ENCODE measurements at places on chromosomes 5 and 9. TPM values are rescaled to one million over a fixed set of nuclear protein-coding genes. Genes with fewer than 3 reads are reported as not detected.

DDX41 gene
- total RNA-seq, result 102 TPM

KLF9 gene
- total RNA-seq, result 0.98 TPM

UBE2QL1 gene
- total RNA-seq, result 0.43 TPM

STARD4 gene
- total RNA-seq, result 47.4 TPM

ANXA1 gene
- 5.7 TPM for total RNA-seq

SPATA31C1 gene
- not detected for total RNA-seq

ZBED3 gene
- 6.6 TPM for total RNA-seq

IL9 gene
- total RNA-seq, result not detected

AJM1 gene
- total RNA-seq, result 0.86 TPM

SPOCK1 gene
- 14.0 TPM for total RNA-seq

TICAM2 gene
- total RNA-seq, result 0.67 TPM

MAML1 gene
- 45.6 TPM for total RNA-seq

CEP72 gene
- total RNA-seq, result 19.6 TPM

GRCh38 chr9:113701774-113702755 lies 174.0 kb upstream of the ZNF618 start:
- H3K27ac ChIP-seq, result no peak overlapping the region
- peaks cover 3% of the 10 kb centered on the region for H3K4me1 ChIP-seq
- no peaks in the 10 kb centered on the region for H3K36me3 ChIP-seq
- no peak for DNase-seq
- H3K27me3 ChIP-seq, result no peaks in the 10 kb centered on the region

GRCh38 chr9:21670374-21670773 lies 132.1 kb upstream of the MTAP start:
- no peaks in the 10 kb centered on the region for H3K27me3 ChIP-seq
- H3K36me3 ChIP-seq, result no peaks in the 10 kb centered on the region
- H3K4me3 ChIP-seq, result no peak overlapping the region
- no peak for DNase-seq
- H3K4me1 ChIP-seq, result no peaks in the 10 kb centered on the region

GRCh38 chr9:112295174-112295573 lies 38.2 kb downstream of the PTBP3 start:
- no peaks in the 10 kb centered on the region for H3K36me3 ChIP-seq
- DNase-seq, result no peak
- no peak overlapping the region for H3K27ac ChIP-seq
- H3K4me3 ChIP-seq, result no peak overlapping the region

- no peak for DNase-seq
- H3K27me3 ChIP-seq, result no peaks in the 10 kb centered on the region
- H3K36me3 ChIP-seq, result no peaks in the 10 kb centered on the region
- no peak overlapping the region for H3K27ac ChIP-seq
These were observed 38.3 kb downstream of the FAM78A start for GRCh38 chr9:131237931-131238401.

DNA sequence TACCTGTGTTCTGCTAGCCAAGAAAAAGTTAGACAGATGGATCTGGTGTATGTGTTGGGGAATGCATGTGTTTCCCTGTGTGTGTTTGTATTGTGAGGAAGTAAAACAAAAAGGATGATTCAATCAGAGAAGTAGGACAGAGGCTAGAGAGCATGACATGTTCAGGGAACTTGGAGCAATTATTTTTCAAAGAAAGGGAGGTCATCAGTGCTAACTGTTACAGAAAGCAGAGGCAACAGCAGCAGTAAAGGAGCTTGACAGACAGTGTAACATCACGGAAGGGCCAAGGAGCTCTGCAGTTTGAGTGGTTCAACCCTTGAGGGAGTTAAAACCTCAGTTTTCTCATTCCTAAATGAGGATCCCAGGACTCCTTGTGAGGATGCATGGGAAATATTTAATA lies 13.2 kb downstream of the SPINK1 start:
- no peak for DNase-seq
- no peaks in the 10 kb centered on the region for H3K4me1 ChIP-seq
- no peak overlapping the region for H3K27ac ChIP-seq
- H3K36me3 ChIP-seq, result no peaks in the 10 kb centered on the region

DNA sequence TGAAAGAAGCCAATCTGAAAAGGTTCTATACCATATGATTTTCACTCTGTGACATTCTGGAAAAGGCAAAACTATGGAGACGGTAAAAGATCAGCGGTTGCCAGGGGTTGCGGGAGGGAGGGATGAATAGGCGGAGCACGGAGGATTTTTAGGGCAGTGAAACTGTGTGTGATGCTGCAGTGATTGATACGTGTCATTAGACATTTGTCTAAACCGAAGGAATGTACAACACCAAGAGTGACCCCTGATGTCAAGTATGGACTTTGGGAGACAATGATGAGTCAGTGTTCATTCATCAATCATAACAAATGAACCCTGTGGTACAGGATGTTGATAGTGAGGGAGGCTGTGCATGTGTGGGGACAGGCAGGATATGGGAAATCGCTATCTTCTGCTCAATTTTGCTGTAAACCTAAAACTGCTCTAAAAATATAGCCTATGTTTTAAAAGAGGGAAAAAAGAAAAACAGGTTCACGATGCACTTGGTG lies 34.4 kb downstream of the ERGIC1 start:
- H3K4me3 ChIP-seq, result no peak overlapping the region
- no peaks in the 10 kb centered on the region for H3K27me3 ChIP-seq
- no peak overlapping the region for H3K27ac ChIP-seq
- DNase-seq, result no peak
- peaks cover 49% of the 10 kb centered on the region for H3K4me1 ChIP-seq

- H3K36me3 ChIP-seq, result no peaks in the 10 kb centered on the region
- no peaks in the 10 kb centered on the region for H3K27me3 ChIP-seq
- no peak overlapping the region for H3K27ac ChIP-seq
- H3K4me3 ChIP-seq, result no peak overlapping the region
- H3K4me1 ChIP-seq, result no peaks in the 10 kb centered on the region
These were observed 17.4 kb downstream of the ELOVL7 start for GRCh38 chr5:60826653-60827052.

DNA sequence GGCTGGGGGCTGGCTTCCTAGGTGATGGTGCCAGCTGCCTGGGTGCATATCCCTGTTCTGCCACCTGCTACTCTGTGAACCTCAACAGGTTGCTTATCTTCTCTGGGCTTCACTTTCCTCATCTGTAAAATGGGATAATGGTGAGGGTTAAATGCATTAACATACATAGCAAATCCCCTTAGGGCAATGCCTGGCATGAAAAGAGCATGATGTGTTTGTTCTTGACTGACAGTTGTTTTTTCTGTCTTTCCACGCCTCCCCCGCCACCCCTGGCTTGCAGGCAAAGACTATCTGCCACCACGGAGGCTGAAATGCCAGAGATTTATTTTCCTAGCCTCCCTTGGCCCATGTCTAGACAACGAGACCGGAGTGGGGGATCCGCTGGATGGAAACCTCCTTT lies 280.5 kb downstream of the NSG2 start:
- no peaks in the 10 kb centered on the region for H3K27me3 ChIP-seq
- H3K27ac ChIP-seq, result no peak overlapping the region
- H3K4me1 ChIP-seq, result peaks cover 4% of the 10 kb centered on the region
- no peaks in the 10 kb centered on the region for H3K36me3 ChIP-seq

DNA sequence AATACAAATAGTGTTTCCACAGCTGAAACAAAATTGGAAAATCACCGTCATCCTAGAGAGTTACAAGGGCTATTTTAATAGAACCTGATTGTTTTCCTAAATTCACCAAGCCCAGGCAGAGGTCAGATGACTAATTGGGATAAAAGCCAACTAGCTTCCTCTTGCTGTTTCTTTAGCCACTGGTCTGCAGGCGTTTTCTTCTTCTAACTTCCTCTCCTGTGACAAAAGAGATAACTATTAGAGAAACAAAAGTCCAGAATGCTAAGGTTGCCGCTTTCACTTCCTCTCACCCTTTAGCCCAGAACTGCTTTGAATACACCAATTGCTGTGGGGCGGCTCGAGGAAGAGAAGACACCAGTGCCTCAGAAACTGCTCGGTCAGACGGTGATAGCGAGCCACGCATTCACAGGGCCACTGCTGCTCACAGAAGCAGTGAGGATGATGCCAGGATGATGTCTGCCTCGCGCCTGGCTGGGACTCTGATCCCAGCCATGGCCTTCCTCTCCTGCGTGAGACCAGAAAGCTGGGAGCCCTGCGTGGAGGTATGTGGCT lies at the start of gene TLR4:
Gene TLR4, plus strand, starts transcription at position 380 of the 552 bp plus-strand sequence. Its CDS starts 70 bp downstream, at position 450.
- H3K36me3 ChIP-seq, result no peaks in the 10 kb centered on the region
- no peak within 1 kb of the TSS for H3K27ac ChIP-seq
- DNase-seq, result no peak
- H3K4me3 ChIP-seq, result no peak within 1 kb of the TSS
- H3K27me3 ChIP-seq, result no peaks in the 10 kb centered on the region
- H3K4me1 ChIP-seq, result no peaks in the 10 kb centered on the region

- no peak for DNase-seq
- no peaks in the 10 kb centered on the region for H3K4me1 ChIP-seq
- no peaks in the 10 kb centered on the region for H3K36me3 ChIP-seq
- no peaks in the 10 kb centered on the region for H3K27me3 ChIP-seq
- H3K27ac ChIP-seq, result no peak overlapping the region
These were observed 365.0 kb downstream of the MAT2B start for GRCh38 chr5:163870441-163870840.

DNA sequence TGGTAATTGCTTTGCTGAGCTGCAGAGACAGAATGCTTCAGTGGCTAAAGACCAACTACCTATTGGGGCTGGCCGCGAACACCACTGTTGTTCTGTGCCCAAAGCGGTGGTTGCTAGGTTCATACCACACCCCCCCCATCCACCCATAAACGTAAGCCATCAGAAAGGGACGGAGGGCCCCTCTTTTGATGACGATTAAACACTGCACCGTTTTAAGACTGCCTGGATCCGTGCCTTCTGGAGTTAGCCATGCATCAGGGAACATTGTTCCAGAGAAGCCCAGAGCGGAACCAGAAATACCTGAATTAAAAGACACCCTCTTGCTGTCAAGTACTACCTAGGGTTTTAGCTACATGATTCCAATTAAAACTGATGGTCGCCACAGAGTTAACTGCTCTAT lies 369.1 kb upstream of the DAP start:
- H3K4me1 ChIP-seq, result no peaks in the 10 kb centered on the region
- DNase-seq, result no peak
- no peak overlapping the region for H3K27ac ChIP-seq
- H3K36me3 ChIP-seq, result no peaks in the 10 kb centered on the region
- no peak overlapping the region for H3K4me3 ChIP-seq
- H3K27me3 ChIP-seq, result no peaks in the 10 kb centered on the region

DNA sequence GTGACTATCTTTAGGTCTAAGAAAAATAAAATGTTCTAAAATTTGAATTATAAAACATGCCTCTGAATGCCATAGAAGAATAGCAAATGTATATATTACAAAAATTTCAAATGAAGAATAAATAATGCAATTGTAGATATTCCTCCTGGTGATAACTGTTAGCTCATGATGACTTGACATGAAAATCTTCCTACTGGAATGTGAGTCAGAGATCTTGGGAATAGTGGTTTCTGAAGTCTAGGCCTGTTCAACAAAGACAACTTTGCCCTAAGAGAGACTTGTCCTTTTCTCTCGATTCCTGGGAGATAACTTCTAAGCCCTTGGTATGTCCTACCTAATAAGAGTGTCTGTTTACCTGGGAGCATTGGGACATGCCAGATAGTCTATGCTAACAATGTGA lies 746.3 kb upstream of the RIOK2 start:
- H3K4me1 ChIP-seq, result no peaks in the 10 kb centered on the region
- H3K4me3 ChIP-seq, result no peak overlapping the region
- no peaks in the 10 kb centered on the region for H3K27me3 ChIP-seq
- no peak for DNase-seq
- H3K27ac ChIP-seq, result no peak overlapping the region

- H3K27ac ChIP-seq, result no peak overlapping the region
- no peaks in the 10 kb centered on the region for H3K36me3 ChIP-seq
- H3K4me1 ChIP-seq, result no peaks in the 10 kb centered on the region
- no peaks in the 10 kb centered on the region for H3K27me3 ChIP-seq
These were observed 53.0 kb downstream of the IL31RA start for GRCh38 chr5:55904152-55904551.

GRCh38 chr5:158877706-158878105 lies 222.0 kb downstream of the EBF1 start:
- no peaks in the 10 kb centered on the region for H3K36me3 ChIP-seq
- no peak overlapping the region for H3K4me3 ChIP-seq
- no peak overlapping the region for H3K27ac ChIP-seq
- no peaks in the 10 kb centered on the region for H3K4me1 ChIP-seq
- no peaks in the 10 kb centered on the region for H3K27me3 ChIP-seq

DNA sequence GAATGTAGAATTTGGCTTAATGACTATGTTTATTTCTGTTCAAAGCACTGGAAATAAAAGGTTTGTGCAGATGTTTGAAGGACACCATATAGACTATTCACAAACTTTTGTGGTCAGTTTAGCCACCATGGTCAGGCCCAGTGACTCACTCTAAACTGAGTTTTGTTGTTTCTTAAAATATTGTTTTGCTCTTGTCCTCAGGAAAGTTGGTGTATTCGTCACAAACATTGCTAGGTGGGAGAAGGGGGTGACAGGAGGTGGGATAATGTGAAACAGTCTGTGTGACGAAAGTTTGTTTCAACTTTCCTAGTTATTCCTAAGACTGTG lies 35.0 kb upstream of the LIFR start:
- H3K4me3 ChIP-seq, result no peak overlapping the region
- H3K4me1 ChIP-seq, result no peaks in the 10 kb centered on the region
- H3K36me3 ChIP-seq, result no peaks in the 10 kb centered on the region
- DNase-seq, result no peak
- no peak overlapping the region for H3K27ac ChIP-seq

GRCh38 chr9:35287987-35288632 lies 126.3 kb downstream of the UNC13B start:
- no peaks in the 10 kb centered on the region for H3K4me1 ChIP-seq
- no peaks in the 10 kb centered on the region for H3K36me3 ChIP-seq
- DNase-seq, result no peak
- no peak overlapping the region for H3K4me3 ChIP-seq

DNA sequence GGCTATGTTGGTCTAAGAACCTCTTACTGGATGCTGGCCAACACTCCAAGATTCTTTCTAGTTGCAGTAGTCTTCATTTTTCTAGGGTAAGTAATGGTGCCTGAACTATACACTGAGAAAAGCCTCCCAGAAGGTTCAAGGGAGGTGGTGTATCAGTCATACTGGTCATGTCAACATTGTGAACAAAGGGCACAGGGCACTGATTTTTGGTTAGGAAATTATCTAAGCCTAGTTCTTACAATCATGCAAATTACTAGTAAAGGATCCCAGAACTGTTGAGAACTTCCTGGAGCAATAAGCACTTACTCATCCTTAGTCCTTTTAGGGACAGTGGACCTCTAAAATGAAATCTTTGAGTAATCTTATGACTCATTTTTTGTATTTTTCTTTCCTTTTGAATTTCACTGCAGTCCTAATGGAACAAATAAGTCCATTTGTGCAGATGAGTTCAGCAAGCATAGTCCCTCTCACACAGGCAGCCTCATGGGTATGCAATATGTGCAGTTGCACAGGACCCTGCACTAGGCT lies 21.1 kb upstream of the CDC42SE2 start:
- no peak overlapping the region for H3K4me3 ChIP-seq
- no peak for DNase-seq
- H3K36me3 ChIP-seq, result no peaks in the 10 kb centered on the region
- H3K27ac ChIP-seq, result no peak overlapping the region
- no peaks in the 10 kb centered on the region for H3K4me1 ChIP-seq

All from H1 (cell line).